ENCODE measurements at places on chromosomes 13 and 19.
A peak's percentile ranks its signal among the peaks of the same experiment; 100 is the strongest.

DNA sequence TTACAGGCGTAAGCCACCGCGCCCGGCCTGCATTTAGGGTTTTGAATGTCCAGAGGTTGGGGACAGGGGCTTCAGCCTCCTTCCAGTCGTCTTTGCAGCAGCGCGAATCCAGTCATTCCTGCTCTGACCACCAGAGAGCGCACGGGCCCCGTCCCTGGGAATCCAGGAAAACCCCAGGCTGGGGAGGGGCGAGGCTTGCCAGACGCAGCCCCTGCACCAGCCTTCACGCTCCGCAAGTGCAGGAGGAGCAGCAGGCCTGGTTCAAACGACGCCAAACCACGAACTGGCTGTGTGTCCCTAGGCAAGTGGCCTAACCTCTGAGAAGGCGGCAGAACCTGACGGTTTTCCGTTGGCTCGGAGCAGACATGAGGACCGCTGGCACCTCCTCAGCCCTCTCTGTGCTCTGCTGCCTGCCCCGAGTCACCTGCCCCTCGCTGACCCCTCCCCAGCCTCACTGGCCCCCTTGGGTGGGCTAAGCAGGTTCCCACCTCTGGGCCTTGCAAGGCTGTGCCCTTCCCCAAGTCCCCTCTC lies 2.0 kb upstream of the RNF126 start:
- peak; percentile 94 for DNase-seq

DNA sequence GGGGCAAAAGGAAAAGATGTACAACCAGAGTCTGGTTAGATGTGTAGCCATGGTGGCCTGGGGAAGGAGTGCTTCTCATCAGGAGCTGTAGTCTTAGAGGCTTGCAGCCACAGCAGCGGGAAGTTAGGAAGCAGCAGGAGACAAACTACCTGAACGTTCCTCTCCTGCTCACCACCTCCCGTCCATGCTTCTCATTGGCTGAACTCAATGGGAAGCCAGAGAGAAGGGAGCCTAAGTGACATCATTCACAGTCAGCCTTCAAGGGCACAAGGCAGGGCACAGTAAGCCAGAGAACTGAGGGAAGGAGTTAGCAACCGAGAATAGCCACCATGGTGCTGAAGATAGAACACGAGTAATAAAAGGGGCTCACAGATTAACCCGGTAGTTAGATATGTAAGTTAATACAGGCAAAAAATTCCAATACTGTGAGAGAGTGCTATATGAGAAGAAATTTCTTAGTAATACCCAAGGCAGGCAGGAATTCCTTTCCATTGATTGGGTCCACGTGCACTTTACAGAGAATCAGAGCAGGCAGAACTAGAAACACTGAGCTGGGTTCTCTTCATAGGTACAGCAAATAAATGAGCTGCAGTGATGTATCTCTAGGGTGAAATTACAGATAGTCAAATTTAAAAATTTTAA lies 391.5 kb upstream of the DACH1 start:
- no peak for DNase-seq

GRCh38 chr19:35090506-35091214 lies 25.0 kb upstream of the FXYD3 start:
- peak; percentile 81 for DNase-seq

DNA sequence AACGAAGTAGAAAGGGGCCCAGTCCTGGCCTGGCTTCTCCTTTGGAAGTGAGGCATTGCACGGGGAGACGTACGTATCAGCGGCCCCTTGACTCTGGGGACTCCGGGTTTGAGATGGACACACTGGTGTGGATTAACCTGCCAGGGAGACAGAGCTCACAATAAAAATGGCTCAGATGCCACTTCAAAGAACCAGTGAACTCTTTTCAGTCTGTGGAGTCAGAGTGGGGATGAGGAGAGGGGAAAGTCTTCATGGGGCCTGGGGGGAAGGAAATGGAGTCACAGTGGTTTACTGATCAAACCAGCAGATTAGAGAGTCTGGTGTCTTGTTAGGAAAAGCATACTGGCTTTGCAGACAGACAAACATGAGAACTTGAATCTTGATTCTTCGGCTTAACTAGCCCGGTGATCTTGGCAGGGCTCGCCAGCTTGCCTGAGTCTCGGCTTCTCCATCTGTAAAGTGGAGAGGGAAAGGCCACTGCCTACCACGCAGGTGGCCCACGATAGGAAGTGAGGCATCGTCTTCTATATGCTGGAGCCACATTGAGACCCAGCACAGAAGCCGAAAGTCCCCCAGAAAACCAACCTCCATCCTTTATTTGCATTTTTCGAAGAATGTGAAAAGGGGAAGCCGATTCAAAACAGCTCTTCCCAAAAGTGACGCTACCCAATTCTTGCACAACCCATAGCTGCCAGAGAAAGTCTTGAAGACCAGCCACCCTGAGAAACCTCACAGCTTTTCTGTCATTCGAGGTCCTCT lies at the start of gene FFAR1:
Gene FFAR1 (plus strand): TSS at position 732 of the 759 bp plus-strand sequence. CDS start 3,650 bp downstream, outside the sequence.
- no peak for DNase-seq

- no peak for DNase-seq
These were observed 24.5 kb downstream of the TEX101 start for GRCh38 chr19:43439032-43439708.

- no peak for DNase-seq
These were observed at the start of gene ADAMTSL5 for GRCh38 chr19:1512671-1513498. Gene ADAMTSL5, minus strand, starts transcription at chr19:1513019. Its CDS starts 2,076 bp downstream, at chr19:1510943.

DNA sequence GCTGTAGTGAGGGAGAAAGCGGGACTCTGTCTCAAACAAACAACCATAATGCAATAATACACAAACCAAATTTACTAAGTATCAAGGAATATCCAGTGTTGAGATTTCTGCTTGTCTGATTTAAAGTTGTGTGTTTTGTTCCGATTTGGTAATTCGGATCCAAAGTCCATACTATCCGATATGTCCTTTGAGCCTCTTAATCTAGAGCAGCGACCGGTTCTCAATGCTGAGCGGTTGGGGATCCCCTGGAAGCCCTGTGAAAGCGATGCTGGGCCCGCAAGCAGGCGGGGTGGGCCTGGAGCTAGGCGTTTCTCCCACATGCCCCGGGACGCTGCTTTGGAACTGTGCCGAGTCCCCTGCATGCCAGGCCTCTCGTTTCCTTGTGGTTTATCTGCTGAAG lies 20.2 kb downstream of the C19orf44 start:
- DNase-seq, result no peak

GRCh38 chr13:48493851-48494250 lies 39.0 kb downstream of the RCBTB2 start:
- DNase-seq, result no peak

- DNase-seq, result no peak
These were observed 831 bp downstream of the PGPEP1 start for GRCh38 chr19:18340990-18341868.

- peak; percentile 58 for DNase-seq
These were observed 985 bp upstream of the KCNK6 start for GRCh38 chr19:38318660-38319059.

- DNase-seq, result no peak
These were observed 99.8 kb downstream of the GPR12 start for GRCh38 chr13:26660766-26661165.

DNA sequence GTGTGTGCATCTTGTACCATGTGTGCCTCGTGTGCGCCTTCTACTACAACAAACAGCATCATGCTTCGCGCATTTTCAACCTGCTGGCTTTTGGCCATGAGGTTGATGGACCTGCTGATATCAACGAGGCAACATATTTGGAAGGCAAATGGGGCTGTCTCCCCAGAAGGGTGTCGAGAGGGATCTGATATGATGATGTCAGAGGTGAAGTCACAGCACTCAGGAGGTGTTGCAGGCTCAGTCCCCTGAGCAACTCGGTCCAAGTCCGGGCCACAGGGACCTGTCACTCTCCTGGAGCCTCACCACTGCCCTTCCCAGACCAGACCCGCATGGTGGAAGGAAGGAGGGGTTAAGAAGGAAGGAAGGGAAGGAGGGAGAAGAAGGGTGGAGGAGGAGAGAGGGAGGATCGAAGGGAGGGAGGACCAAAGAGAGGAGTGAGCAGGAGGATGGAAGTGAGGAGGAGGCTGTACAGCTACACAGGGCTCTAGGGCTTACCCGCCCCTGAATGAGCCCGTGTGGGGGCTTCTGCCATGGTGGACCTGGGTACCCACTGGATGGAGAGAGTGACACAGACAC lies 6.7 kb upstream of the C13orf46 start:
- DNase-seq, result no peak

- DNase-seq, result no peak
These were observed 450 bp downstream of the NDUFA11 start for GRCh38 chr19:5903056-5903623.

DNA sequence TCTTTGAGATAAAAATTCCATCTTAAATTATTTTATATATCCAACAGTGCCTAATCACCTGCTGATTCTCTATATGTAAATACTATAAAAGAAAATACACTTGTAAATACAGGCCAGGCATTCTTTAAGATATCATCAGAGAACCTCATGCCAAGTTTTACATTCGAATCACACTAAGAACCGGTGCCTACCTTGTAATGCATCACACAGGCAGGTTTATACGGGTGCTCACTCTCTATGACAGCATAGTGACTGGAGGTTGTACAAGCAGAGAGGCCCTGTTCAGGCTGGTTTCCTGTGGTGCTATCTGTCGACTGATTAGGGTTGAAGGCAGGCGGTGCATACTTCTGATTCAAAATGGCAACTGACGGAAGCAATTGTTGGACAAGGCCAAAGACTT lies 141.3 kb upstream of the FBXL3 start:
- DNase-seq, result no peak

- DNase-seq, result no peak
These were observed 85.0 kb upstream of the UBL3 start for GRCh38 chr13:29935309-29935981.

GRCh38 chr19:4910594-4911281 lies 1.4 kb downstream of the UHRF1 start:
- no peak for DNase-seq

DNA sequence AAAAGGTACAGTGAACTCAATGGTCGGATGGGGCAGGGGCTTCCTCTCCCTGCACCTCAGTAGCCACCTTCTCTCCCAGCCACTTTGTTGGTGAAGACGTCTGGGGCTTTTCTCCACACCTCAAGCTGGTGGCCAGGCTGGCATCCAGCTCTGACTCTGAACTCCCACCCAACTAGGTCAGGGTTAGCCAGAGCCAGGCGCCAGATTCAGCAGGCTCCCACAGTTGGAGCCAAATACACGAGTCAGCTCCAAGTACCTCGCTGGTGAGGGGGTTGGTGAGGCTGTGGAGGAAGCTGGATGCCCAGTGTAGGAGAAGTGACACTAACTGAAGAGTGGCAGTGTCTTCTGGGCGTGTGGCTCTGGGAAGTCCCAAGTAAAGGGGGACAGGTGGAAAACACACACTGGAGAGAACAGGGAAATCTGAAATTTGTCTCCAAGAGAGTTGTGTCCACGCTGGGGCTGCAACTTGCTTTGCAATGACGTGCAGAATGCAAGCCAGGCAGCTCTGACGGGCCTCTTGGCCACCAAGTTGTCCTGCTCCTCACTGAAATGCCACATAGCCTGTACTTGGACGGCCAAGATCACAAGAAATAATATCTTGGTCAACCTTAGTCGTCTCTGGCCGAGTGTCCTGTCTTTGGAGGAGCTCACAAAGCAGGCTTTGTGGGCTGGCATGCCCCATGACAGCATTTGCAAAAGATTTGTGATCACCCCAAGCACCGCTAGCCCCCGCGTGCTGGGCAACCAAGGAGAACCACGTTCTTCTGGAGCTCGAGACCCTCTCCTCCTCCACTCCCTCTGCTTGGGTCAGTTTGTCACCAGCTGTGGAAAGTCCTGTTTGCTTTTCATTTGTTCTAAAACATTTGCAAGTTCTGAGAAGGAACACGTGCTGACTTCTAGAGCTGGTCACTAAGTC lies 18.1 kb downstream of the SLC7A1 start:
- DNase-seq, result no peak

Data from brain (organoid and tissue), 16 donors.